ENCODE measurements at places on chromosomes 2 and 18. TPM values are rescaled to one million over a fixed set of nuclear protein-coding genes. Genes with fewer than 3 reads are reported as not detected.

ALK gene
- total RNA-seq = 0.06 TPM

PIEZO2 gene
- total RNA-seq = 0.10 TPM

VIT gene
- not detected for total RNA-seq

HOXD13 gene
- total RNA-seq = 3.2 TPM

CACNB4 gene
- total RNA-seq = 0.29 TPM

TTC31 gene
- 18.7 TPM for total RNA-seq

TAF1B gene
- total RNA-seq = 26.9 TPM

TMEM247 gene
- total RNA-seq = not detected

OBSL1 gene
- 71.0 TPM for total RNA-seq

MARCO gene
- 0.32 TPM for total RNA-seq

CSRNP3 gene
- total RNA-seq = not detected

RAB6C gene
- not detected for total RNA-seq

ABCG5 gene
- total RNA-seq = not detected

IL36A gene
- total RNA-seq = not detected

- DNase-seq = no peak
Measured at GRCh38 chr2:99414566-99414965, 75.3 kb downstream of the REV1 start.

GRCh38 chr2:187640926-187641510, 86.8 kb upstream of the TFPI start:
- no peak for DNase-seq

GRCh38 chr18:46046126-46046525, 25.9 kb downstream of the PSTPIP2 start:
- no peak for DNase-seq

DNA sequence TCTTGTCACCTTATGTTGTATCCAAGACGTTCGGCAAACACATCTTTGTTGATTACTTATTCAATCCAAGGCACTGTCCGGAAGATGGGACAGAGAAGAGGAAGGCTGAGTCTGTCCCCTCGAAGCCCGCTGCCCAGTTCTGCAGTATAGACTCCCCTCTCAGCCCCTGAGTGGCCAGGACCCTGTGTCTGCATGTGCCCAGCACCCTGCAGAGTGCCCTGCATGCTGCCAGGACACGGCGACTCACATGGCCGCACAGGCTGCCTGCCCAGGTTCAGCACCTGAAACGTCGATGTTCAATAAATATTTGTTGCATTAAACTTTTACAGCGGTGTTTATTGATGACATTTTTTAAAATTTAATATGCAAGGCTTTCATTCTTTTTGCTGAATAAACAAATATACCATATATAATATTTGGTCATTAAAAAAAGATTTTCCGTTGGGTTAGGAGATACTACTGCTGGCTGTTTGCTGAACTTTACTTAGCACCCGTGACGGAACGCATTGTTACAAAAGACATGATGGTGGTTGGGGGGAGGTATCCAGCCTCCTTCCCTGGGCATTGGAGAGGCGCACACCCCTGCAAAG, 146.5 kb downstream of the PTGR3 start:
- no peak for DNase-seq

DNA sequence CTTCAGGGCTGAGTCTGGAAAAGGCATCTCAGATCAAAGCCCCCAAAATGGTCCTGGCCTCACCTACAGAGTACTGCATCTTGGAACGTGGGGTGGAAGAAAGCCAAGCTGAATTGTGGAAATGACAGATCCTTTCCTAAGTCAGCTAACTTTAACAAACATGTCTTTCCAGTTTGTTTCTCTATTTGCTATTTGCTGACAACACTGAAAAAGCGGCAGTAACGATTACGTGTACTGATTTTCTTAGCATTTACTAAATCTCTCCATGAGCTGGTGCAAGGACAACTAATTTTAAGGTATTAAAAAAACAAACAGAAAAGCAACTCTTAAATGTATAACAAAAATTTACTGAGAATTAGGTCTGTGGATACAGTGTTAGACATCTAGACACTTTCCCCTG, 1.1 kb downstream of the HIBCH start:
- DNase-seq = no peak

- DNase-seq = peak; percentile 46
Measured at GRCh38 chr2:240021488-240022104, 3.5 kb downstream of the NDUFA10 start.

GRCh38 chr2:189485146-189485545, 43.9 kb downstream of the WDR75 start:
- DNase-seq = no peak

DNA sequence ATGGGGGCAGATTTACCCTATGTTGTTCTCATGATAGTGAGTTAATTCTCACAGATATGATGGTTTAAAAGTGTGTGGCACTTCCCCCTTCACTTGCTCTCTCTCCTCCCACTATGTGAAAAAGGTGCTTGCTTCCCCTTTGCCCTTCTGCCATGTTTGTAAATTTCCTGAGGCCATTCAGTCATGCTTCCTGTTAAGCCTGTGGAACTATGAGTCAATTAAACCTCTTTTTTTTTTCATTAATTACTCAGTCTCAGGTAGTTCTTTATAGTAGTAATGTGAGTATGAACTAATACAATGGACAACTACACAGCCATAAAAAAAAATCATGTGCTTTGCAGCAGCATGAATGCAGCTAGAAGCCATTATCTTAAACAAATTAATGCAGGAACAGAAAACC, 118.5 kb downstream of the CALCRL start:
- peak; percentile 32 for DNase-seq

GRCh38 chr2:38092196-38092902, 16.4 kb upstream of the CYP1B1 start:
- peak; percentile 20 for DNase-seq

DNA sequence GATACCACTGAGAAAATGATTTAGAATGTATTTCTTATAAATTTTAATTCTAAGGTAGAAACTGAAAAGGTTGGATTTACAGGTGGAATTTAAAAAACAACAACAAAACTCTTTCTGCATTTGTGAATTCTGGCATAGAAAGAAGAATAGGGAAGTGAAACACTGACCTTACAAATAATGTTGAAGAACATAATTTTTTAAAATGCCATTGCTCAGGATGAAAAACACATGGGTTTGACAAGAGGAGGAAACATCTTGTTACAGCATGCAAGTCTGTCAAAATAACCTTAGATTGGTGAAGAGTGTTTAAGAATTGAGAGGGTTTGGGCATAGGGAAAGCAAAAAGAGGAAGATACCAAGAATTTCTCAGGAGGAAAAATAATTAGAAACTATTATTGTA, 184.3 kb downstream of the UBE2E3 start:
- no peak for DNase-seq

- DNase-seq = no peak
Measured at GRCh38 chr2:69168950-69169654, 156.1 kb downstream of the ANTXR1 start.

DNA sequence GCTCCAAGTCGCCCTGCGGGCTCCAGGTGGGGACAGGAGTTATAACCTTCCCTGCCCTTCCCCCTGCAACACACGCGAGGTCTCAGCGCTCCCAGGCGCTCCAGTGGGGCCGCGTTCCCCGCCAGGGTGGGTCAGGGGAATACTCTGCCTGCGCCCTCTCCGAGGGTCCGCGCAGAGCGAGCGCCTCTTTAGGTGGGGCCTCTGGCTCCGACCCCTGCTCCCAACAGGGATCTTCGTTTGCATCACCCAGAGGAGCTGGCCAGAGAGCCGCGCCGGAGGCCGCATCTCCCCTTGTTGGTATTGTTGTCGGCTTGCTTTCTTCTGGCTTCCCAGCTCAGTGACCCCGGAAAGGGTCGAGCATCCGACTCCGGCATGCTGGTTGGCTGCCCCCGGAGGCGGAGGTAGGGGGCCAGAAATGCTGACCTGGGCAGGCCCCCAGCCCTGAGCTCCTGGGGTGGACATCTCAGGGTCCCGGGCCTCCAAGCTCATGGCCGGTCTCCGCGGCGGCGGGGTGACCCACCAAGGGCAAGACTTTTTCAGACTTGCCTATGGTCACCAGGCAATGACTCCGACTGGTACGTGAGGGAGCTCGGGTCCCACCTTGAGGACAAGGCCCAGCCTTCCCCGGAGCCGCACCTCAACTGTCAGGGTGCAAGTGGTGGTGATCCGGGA, 11.2 kb upstream of the EN1 start:
- DNase-seq = no peak

GRCh38 chr2:21710496-21710895, 586.7 kb downstream of the TDRD15 start:
- peak; percentile 63 for DNase-seq

GRCh38 chr2:64792300-64792699, 138.6 kb upstream of the SERTAD2 start:
- DNase-seq = peak; percentile 48

DNA sequence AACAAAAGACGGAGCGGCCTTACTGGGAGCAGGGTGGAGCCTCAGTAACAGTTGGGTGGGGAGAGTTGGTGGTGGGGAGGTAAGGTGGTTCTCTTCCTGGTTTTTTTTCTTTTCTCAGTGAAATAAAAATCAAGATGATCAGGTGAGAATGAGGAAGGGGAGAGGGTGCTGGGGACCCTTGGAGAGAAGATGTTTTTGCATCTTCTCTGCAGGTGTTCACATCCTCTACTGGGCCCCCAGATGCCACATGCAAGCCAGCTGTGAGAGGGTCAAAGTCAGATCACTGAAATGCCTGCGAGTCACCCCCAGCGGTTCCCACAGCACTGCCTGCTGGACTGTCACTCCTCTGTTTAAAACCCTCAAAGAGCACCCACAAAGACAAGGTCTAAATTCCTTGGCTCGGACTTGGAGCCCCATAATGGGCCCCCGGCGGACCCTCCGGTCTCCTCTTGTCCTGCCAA, 69.8 kb upstream of the FHL2 start:
- no peak for DNase-seq

- DNase-seq = no peak
Measured at GRCh38 chr2:162676515-162676914, 162.1 kb downstream of the KCNH7 start.

DNA sequence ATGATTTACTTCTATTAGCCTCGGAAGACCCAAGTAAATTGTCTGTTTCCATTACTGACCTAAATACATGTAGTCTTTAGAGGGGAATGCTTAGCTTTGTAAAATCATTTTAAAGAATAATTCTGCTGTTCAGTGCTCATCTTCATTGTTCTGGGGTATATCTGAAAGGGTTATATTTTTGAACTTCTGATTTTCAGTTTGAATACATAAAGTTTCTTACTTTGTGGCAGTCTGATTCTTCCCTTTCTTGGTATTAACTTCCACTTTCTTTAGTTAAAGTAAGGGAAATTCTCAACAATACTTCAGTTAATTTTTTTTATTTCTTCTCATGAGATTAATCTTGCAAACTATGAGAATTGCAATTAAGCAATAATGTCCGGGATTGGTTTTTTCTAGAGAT, 148.4 kb downstream of the DOCK10 start:
- DNase-seq = no peak

- DNase-seq = peak; percentile 42
Measured at GRCh38 chr2:176130147-176130956, 847 bp downstream of the HOXD8 start.

- no peak for DNase-seq
Measured at GRCh38 chr2:213490087-213490486, 205.8 kb downstream of the SPAG16 start.

- no peak for DNase-seq
Measured at GRCh38 chr2:141065042-141065441, 1065.8 kb downstream of the LRP1B start.

DNA sequence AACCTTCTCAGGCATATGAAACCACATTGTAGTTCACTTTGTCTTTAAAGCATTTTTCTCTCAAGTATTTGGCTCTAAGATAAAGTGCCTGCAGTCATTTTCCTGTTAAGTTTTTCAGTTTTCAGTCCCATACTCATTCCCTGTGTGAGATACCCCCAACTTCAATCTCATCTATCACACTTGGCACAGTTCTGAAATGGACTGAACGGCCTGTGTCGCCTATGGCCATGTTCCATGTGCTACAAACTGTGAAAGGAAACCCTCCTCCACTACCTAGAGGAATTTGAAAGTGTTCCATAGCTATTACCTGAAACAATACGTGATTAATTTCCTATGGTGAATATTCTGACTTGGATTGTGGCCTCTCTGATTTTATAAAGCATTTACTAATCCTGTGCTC, 319.1 kb downstream of the CTNNA2 start:
- no peak for DNase-seq
